Activated T-helper 1 cell treated with anti-CD3 and anti-CD28 coated beads, Interleukin-2, amount 50 U/mL, for 16 hours (primary cell): ENCODE measurements at places on chromosomes 6 and 20.

GRCh38 chr20:38283236-38283635 lies 20.7 kb upstream of the BPI start:
- DNase-seq = no peak

- DNase-seq = no peak
Observed at GRCh38 chr6:13075141-13075845, 253.0 kb downstream of the TBC1D7 start.

GRCh38 chr6:142187209-142187608 lies 40.1 kb downstream of the VTA1 start:
- DNase-seq = no peak

DNA sequence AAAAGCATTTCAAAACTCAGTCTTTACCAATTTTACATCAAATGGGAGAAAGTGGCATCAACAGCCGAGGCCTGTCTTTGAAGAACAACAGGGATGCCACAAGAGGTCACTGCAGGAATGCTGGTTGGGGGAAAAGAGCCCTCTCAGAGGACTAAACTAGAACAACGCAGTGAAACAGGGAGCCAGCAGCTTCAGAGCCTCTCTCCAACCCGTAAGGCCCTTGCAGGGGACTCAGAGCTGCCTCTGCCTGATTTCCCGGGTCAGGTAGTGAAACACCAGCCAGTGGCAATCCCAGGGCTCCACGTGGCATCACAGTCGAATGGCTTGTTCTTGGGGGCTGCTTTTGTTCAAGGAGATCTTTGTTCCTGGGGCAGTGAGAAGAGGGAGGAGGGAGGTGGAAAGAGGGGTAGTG lies 55.0 kb upstream of the KCNK16 start:
- no peak for DNase-seq

- no peak for DNase-seq
Observed at GRCh38 chr6:139852488-139853140, 478.2 kb upstream of the CITED2 start.

GRCh38 chr20:22770241-22770800 lies 185.9 kb upstream of the FOXA2 start:
- DNase-seq = no peak

GRCh38 chr20:62717933-62718332 lies 9.3 kb downstream of the NTSR1 start:
- no peak for DNase-seq

- DNase-seq = peak; percentile 60
Observed at GRCh38 chr6:16238057-16238962, at the start of gene GMPR. Gene GMPR (plus strand): TSS chr6:16238587. CDS start chr6:16238694, 107 bp downstream.

GRCh38 chr6:33197431-33198048 lies 2.9 kb downstream of the RXRB start:
- no peak for DNase-seq

- DNase-seq = no peak
Observed at GRCh38 chr6:137933696-137934095, 66.6 kb downstream of the TNFAIP3 start.

- peak; percentile 32 for DNase-seq
Observed at GRCh38 chr6:5302995-5303622, 41.8 kb downstream of the FARS2 start.

- no peak for DNase-seq
Observed at GRCh38 chr6:110596354-110596753, 119.9 kb upstream of the SLC22A16 start.

DNA sequence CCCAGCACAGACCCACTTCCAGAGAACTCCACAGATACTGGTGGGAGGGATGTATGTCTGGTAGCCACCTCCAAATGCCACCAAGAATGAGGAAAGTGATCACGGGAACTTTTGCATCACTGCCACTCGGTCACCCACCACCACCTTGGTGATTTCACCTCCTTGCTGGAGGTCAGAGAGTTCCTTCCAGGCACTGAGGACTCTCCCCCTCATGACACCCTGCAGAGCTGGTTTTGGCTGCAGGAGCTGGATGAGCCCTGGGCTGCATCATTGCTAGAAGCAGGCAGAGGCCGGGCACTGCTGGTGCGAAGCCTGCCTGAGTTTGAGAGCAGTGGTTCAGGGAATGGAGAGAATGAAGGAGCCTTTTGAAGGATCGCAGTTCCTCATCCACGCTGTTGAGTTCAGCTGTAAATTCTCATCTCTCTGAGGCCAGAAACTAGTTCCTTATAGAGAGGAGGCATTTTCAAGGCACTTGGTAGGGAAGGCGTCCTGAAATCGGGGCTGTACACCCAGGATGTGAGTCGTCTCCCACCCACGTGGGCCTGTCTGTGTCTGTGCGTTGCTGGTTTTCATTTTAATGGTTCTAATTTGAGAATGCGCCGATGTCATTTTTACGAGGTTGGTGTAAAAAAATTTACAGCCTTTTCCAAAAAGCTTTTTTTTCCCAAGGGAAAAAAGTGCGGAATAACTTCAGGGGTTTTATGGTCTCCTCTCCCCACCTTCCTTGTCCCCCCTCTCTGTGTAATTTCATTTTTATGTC lies 25.0 kb downstream of the FOXP4 start:
- DNase-seq = no peak

DNA sequence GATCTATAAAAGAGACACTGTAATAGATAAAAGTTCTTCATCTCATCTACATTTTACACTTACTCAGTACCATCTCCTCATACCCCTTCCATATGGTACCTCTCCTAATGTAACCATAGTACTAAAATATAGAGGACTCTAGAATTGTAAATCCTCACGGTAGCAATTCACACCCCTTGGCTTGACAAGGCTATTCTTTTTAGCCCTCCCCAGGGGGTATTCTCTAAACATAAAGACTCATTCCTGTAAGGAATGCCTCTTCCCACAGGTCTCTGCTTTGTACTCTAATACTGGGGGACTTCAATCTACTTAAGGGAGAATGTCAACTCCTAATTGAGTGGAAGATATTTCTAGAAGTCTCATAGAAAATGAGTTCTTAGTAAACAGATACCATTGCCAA lies 85.9 kb downstream of the VIP start:
- DNase-seq = no peak

DNA sequence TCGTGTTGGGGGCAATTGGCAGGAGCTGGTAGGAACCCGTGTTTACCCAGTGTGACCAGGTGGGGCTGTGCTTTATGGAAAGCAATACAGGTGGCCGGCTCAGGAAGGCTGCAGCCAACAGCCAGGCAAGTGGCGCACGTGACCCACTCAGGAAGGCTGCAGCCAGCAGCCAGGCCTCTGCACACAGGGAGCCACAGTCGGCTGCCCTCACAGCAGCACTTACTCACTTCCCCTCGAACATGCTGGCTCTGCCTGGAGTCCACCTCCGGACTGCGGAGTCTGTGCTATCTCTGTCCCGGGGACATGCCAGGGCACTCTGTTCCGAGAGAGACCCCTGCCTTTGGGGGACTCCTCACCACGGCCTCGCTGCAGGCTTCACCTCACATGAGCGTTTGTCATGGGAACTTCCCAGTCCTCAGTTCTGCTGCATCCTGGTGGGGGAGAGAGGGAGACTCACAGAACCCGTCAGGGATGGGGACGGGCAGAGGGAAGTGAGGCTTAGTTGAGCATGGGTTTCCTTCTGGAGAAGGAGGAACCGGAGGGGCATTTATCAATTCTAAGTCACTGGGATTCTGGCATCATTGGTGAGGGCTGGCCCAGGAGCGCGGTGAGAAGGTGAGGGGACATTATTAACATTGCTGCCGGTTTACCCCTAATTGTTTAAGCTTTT lies 76.8 kb downstream of the TTLL2 start:
- DNase-seq = no peak

DNA sequence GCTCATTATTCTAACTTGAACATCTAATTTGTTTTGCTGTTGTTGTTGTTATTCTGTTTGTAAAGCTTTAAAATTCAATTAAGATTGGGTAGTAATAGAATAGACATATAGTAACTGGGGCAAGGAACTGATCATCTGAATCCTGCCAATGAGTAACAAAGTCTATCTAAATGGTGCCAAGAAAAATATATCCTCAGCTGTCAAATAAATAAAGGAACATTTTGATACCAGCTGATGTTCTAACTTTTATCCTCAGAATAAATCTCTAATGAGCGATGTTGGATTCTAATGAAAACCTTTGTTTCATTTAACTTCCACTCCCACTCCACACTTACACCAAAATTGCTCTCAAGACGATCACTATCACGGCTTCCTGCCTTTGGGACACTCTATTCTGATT lies 210.9 kb downstream of the TINAG start:
- no peak for DNase-seq

- DNase-seq = no peak
Observed at GRCh38 chr6:18431581-18431980, 44.4 kb downstream of the RNF144B start.

DNA sequence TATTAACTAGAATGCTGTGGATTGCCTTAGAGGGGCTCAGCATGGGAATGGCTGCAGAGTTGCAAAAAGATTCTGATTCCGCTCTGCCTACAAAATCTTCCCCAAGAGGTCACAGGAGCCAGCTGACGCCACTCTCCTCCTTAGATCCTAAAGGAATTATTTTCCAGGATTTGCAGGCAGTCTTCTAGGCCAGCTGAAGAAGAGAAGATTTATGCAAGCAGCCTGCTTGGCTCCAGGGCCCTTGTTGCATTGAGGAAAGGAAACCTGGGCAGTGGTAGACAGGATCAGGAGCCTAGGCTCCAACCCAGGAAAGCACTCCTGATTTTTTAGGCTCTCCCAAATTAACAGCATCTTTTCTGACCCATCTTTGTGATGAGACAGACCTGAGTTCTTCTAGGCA lies 245.8 kb downstream of the PKHD1 start:
- DNase-seq = no peak

DNA sequence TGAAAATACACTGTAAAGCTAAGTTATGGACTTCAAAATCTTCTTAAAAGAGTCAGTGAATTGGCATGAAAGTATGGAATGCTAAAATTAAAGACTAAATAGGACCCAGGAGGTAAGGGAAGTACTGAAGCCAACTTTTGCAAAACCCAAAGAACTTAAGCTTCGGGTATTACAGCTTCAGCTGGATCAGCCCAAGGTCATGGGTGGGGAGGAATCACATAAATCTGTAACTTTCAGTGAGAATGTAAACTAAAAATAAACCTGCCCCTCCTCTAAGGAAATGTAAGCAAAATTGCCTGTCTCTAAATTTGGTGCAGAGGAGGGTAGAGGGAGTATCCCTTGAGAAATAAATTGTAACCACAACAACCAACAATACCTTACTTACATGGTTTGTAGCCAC lies 4.4 kb upstream of the MUC21 start:
- no peak for DNase-seq

- DNase-seq = no peak
Observed at GRCh38 chr20:22339946-22340345, 244.4 kb downstream of the FOXA2 start.
